ENCODE measurements at places on chromosomes 1 and 21.

- no peak for DNase-seq
These were observed 256.2 kb downstream of the DISC1 start for GRCh38 chr1:231882790-231883189.

GRCh38 chr1:228000836-228001563, 5.8 kb upstream of the WNT3A start:
- DNase-seq: no peak

GRCh38 chr1:84689514-84690396, 506 bp downstream of the SSX2IP start:
- no peak for DNase-seq

DNA sequence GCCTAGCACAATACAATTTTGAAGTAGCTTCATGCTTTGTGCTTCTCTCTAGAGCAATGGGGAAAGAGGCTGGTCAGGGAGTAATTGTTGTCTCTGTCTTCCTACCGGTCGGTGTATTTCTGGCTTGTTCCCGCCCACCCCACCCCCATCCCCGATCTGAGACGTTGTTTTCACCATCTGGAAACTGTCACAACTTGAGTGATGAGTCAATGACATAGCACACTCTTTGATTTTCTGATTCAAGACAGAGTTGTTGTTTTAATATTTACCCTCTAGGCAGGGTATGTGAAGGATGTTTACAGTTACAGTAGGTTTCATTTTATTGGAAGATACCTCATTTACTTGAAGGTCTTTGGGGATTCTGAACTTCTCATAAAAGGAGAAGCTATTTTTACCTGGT, 7.0 kb downstream of the IL12RB2 start:
- DNase-seq: no peak

GRCh38 chr1:178578541-178578940, 65.6 kb downstream of the TEX35 start:
- DNase-seq: no peak

- DNase-seq: no peak
These were observed 151.0 kb downstream of the NUF2 start for GRCh38 chr1:163472651-163473248.

DNA sequence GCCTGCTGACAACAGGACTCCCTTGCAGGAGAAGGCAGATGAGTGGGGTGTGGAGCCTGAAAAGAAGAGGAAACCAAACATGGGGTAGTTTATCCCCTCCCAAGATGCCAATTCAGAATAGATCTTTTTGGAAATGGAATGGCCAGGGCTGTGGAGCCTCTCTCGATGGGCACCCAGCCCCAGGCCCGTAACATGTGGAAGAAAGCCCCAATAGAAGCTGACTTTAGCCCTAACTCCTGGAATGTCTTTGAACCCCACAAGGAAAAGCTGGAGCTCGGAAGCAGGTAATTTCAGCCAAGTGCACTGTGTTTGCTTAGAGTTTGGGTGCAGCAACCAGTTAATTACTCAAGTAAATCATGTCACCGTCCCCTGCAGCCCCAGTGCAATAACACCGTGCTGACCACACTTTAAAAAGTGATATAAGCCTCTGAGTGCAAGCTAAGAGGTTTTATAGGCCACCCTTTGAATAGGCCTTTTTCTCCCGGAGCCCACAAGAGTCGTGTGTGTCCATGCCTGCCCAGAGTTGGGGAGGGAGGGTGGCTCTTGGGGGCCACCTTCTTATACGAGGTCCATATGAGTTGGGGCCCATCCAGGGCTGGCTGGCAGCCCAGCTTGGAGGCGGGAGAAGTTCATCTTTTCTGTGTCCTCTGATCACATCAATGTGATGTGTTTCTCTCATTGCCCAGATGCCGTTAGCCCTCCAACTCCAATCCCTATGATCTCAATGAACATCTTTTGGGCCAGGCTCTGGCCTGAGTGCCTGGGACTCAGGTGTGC, 153.2 kb downstream of the TRABD2B start:
- no peak for DNase-seq

DNA sequence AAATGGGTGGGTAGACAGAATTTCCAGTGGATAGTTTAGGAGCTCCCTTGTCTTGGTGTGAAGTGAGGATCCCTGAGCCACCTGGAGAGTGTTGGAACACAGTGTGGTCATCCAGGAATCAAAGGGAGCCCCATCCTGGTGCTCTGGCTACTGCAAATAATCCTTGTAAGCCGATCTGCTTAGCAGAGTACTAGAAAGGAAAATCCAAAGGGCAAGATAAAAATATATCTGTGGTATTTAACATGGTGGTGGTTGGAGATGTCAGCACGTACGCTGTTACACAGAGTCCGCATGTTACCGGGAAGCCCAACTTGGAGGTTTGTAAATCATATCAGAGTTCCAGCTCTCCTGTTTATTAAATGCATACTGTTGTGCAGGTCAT, 39.0 kb downstream of the VANGL1 start:
- no peak for DNase-seq

DNA sequence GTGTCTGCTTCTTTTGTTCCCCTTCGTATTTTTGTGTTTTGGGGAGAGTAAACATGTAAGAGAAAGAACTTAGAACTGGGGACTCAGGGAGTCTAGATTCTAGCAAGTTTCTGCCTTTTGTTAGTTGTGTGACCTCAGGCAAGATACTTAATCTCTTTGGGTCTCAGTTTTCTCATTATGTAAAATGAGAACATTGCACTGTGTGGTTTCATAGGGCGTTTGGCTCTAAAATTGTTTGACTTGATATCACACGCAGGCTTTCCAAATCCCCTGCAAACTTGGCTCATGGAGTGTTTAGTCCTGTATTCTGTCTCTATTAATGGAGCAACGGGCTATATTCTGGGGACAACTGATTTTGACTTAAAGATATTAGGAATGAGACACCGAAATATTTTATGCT, 57.7 kb downstream of the NTNG1 start:
- no peak for DNase-seq

DNA sequence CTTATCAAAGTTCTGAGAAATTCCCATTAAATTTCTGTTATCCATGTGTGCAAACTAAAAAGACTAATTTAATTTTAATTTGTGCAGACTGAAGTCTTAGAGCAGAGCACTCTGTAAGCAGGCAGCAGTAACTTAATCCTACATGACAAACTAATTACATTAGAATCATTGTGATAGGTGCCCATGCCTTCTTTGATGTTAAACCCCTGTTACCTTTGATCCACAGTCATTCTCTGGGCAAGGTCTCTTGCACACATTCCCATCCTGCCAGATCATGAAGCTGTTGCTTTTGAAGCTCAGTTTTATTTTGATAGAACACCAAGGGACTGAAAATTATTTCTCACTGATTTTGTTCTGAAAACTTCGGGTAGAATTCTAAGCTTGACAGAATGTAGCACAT, 77.2 kb downstream of the BCAR3 start:
- no peak for DNase-seq

DNA sequence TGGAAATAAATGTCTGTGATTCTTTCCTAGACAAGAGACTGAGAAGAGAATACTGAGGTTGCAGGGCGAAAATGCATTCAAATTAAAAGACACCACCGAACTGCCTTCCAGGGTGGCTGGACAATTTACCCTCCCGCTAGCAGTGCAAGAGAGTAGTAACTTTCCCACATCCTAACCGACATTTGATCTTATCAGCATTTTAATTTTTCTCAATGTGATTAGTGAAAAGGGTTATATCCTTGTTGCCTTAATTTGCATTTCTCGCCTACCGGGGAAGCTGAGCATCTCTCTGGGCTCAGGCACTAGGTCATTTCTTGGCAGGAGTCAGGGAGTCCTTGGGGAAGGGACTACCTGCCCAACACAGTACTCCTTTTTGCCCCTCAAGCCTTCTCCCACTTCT, 2.8 kb downstream of the TNFRSF8 start:
- DNase-seq: no peak

GRCh38 chr1:26411624-26412074, 1.0 kb downstream of the LIN28A start:
- no peak for DNase-seq

- DNase-seq: no peak
These were observed 602.9 kb downstream of the NPHP4 start for GRCh38 chr1:5389101-5389885.

DNA sequence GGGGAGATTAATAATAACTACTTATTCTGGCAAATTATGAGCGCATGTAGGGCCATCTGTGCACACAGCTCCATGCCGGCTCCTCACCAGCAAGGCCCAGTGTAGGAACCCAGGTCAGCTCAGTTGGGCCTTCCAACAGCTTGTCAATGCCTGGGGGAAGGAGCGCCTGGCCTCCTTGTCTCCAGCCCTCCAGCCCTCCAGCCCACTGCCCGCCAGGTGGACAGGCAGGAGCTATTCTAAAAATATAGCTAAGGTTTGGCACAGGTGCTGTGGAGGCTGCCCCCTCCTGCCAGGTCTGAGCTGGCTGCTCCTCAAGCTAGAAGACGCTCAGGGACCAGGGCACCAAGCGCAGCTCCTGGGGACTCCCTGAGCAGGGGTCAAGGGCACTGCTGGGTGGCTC, 85.7 kb downstream of the GRIK3 start:
- no peak for DNase-seq

DNA sequence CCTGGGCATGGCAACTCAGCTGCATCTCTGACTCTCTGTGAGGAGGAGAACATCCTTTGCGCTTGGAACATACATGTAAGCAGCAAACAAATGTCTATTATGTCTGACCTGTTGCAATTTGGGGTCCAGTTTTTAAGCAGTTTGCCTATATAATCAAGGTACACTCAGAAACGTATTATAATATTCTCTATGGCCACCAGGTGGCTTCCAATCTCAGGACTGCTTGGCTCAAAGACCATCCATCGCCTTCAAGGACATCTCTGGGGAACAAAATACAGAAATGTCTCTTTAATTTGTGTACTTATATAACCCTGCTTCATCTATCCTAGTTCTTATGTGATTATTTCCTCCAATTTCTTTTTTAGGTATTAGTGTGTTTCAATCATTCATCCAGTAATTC, 227.2 kb downstream of the OLFM3 start:
- DNase-seq: no peak

DNA sequence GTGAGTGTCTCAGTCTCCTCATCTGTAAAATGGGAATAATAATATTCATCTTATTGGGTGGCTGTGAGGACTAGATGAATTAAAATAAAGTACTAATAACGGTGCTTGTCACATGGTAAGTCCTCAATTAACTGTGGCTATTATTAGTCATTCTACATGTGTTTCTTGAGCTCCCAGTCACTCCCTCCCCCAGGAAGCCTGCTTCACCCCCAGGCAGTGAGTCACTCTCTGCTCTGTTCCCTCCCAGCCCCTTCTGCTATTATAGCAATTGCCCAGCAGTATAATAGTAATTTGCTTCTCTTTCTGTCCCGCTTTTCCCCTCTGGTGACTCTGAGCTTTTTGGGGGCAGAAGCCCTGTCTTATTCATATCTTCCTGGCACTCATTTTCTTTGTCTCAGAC, 102.0 kb downstream of the BEND5 start:
- no peak for DNase-seq

- no peak for DNase-seq
These were observed 42.1 kb upstream of the TP53BP2 start for GRCh38 chr1:223887747-223888418.

GRCh38 chr1:33378976-33379375, 51.9 kb downstream of the PHC2 start:
- no peak for DNase-seq

DNA sequence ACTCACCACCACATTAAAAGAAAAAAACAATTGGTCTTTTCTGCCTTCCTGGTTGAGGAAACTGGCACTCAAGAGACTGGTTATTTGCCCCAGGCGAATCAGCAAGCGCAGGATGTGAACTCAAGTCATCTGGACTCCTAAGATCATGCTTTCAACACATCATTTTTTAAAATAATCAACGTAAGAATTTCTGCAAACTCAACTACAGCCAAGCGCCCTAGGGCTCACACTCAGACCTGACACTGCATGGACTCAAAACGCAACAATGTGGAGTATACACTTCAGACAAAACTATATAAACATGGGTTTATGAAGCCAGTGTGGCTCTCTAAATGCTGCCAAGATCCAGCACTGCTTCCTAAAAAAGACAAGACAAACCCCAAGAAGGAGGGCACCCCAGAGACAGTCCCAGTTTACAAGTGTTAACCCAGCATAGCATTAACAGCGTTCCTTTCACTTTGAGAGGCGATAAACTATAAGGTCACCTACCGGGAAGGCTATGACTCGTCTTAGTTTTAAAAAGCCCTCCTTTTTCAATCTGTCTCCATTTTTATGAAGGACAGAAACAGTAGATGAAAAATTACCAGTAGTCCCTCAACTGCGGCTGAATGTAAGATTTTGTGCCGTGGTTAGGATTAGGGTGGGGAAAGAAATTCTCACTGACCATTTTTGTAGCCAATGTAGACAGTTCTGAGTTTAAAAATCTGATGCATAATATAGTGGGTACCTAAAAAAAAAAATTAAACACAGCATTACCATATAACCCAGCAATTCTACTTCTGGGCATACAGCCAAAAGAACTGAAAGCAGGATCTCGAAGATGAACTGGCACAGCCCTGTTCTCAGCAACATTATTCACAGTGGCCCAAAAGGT, 54.8 kb downstream of the SIPA1L2 start:
- no peak for DNase-seq

DNA sequence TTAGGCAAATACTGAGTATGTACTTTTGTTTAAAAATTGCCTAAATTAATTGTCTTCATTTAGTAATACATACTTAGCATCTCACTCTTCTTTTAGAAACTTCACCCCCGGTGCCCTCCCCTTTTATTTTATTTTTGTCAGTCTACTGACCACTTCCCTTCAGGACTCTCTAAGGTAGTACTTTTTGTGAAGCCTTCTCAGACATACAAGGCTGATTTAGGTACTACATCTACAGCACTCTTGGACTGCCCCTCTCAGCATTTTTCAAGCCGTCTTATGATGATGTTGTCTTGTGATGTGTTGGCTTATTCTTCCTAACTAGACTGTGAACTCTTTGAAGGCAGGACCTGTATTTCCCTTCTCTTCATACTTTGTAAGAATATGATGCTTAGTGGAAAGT, 24.7 kb downstream of the RPS6KC1 start:
- DNase-seq: no peak

- DNase-seq: no peak
These were observed 104.9 kb downstream of the BCAR3 start for GRCh38 chr1:93576746-93577145.

GRCh38 chr1:160210561-160210960, 5.4 kb downstream of the PEA15 start:
- DNase-seq: no peak

DNA sequence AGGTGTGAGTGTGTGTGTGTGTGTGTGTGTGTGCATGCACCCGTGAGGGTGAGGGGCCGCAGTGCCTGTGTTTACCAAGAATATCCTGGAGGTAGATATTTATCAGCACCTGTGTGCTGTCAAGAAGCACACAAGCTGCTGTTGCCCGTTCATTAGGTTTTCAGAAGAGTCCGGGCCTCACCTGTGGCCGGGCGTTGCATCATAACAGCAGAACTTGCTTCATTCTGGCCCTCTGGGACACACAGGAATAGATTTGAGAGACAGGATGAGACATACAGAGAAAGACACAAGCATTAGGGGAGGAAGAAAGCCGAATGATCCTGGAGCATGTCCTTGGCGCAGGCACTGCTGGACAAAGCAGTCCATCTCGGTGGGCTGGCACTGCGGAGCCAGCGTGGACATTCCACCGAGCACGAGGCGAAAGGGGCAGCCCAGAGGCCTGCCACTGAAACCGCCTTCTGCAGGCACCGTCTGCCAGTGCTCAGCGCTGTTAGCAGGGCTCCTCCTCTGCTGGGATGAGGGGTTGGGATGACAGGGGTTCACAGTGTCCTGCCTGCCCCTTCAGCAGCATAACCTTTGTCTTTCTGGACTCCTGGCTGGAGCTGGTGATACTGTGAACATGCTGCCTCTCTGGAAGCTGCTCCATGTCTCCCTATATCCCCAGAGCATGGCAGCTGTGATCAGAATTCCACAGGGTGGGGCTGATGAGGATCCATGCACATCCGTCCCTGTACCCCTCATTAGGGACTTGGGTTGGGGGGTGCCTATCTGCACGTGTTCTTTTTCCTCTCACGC, 81.1 kb downstream of the PEX14 start:
- DNase-seq: no peak

GRCh38 chr1:34755961-34756360, 1.1 kb downstream of the GJB5 start:
- no peak for DNase-seq
